ENCODE measurements at places on chromosomes 7 and 10.
A peak's percentile ranks its signal among the peaks of the same experiment; 100 is the strongest.

GRCh38 chr10:124898471-124898870, 43.5 kb upstream of the ZRANB1 start:
- peak; percentile 12 for DNase-seq

- DNase-seq, result peak; percentile 51
Measured at GRCh38 chr10:45354261-45354660, 19.8 kb upstream of the ALOX5 start.

- DNase-seq, result no peak
Measured at GRCh38 chr10:28709001-28709710, 31.8 kb downstream of the BAMBI start.

DNA sequence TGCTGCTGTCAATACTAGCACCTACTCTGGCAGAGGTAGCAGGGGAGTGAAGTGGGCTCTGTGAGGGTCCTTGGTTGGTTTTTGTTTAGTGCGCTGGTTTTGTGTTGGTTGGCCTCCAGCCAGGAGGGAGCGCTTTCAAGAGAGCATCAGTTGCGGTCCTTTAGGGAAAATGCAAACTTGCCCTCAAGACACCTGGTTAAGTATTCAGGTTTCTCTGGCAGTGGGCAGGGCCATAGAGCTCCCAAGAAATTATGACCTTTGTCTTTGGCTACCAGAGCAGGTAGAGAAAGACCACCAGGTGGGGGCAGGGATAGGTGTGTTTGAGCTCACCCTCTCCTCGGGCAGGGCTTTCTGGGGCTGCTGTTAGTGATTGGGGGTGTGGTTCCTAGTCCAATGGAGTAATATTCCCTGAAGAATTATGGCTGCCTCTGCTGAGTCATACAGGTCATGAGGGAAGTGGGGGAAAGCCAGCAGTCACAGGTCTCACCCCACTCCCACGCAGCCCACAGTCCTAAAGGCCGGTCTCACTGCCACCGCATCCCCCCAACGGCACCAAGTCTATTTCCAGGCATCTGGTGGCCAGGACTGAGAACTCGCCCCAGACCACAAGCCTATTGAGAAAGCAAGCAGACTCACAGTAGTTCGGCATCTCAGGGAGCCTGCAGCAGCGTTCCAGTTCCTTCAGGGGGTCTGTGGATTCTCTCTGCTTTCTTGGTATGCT, 280.5 kb downstream of the SFMBT2 start:
- DNase-seq, result no peak

DNA sequence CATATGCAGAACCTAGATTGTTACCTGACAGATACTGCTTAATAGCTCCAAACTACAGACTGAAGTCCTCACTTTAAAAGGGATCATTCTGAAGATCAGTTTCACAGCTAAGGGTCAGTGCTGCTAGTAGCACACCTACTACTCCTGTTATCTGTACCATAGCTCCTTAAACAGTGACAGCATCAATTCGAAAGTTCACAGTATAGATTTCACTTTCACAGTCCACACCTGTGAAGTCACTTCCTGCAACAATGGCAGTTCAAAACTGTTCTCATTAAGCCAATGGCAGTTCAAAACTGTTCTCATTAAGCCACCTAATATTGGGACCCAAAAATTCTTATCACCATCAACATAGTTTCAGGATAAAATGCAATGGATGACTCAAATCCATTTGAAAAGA, 10.7 kb upstream of the FHIP2A start:
- no peak for DNase-seq

DNA sequence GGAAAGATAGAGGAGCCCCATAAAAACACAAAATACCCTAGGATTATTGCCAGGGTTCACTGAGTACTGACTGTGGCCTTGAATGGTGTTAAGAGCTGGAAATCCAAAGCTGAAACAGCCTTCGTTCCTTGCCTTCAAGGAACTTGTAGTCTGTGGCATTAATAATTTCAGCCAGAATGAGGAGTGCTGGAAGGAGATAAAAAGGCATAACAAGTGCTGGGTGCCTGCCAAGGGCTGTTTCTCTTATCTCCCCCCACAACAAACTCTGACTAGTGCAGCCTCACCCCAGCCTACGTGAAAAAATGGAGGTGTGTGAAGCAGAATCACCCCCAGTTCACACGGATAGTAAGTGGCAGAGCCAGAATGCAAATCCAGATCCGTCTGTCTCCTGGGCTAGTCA, 199.1 kb upstream of the LYZL2 start:
- no peak for DNase-seq

DNA sequence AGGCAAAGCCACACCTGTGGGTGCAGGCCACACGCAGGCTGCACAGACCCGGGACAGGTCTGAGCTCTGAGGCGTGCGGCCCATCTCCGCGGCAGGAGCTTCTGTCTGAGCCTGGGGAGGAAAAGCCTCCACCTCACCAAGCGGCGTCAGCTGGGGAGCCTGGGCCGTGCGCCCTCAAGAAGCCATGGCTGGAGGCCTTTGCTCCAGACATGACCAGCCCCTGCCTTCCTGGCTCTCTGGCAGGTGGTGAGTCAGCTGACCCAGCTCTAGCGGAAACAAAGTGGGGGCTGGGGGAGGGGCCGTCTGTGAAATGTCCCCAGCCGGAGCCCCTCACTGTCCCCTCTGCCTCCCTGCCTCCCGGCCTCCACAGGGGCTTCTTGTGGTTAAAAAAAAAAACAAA, 12.5 kb downstream of the GPER1 start:
- no peak for DNase-seq

GRCh38 chr7:130962109-130962508, 228.1 kb upstream of the KLF14 start:
- no peak for DNase-seq

GRCh38 chr10:48940372-48940771, 732 bp upstream of the LRRC18 start:
- no peak for DNase-seq

- no peak for DNase-seq
Measured at GRCh38 chr10:100008708-100009282, 952 bp downstream of the DNMBP start.

DNA sequence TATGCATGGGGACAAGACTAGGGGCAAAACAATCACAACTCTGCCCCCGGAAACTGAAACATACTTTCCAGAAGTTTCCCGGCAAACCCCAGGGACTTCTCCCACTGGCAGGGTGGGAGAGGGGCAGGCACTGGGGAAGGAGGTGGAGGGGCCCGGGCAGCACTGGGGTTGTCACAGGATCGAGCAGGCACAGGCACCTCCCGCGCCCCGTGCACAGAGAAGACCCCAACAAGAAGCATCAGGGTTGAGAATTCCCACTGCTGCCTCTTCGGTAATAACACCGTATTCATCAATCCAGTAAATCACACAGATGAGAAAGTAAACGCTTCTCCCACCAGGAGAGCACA, 490.5 kb downstream of the PTPRN2 start:
- no peak for DNase-seq

DNA sequence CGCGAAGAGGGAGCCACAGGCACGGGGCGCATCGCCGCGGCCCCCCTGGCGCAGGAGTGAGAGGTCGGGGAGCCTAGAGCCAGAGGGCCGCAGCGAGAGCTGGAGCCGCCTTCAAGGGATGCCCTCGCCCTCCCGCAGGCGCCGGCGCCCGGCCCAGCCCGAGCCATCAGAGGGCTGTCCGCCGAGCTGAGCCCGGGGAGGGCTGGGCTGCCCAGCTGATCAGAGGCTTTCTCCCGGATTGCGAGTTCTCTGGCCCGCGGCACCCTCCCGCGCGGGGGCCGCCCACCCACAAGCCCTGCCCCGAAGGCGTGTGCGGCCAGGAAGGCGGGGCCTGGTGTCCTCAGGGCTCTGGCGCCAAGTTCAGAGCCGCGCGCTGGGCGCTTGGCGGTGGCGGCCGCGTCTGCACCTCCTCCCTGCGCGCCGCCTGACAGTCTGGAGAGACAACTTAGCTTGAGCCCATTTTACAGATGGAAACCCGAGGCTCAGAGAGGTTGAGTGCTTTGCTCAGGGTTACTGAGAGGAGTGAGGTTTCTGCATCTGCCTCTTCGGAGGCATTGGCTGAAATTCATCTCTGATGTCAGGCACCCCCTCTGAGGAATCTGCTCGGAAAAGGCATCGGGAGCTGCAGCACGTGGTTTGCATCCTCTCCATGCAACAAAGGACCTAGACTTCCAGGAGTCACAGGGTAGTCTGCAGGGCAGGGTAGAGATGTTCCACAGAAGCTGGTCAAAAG, 3.8 kb upstream of the ANTXRL start:
- peak; percentile 81 for DNase-seq

DNA sequence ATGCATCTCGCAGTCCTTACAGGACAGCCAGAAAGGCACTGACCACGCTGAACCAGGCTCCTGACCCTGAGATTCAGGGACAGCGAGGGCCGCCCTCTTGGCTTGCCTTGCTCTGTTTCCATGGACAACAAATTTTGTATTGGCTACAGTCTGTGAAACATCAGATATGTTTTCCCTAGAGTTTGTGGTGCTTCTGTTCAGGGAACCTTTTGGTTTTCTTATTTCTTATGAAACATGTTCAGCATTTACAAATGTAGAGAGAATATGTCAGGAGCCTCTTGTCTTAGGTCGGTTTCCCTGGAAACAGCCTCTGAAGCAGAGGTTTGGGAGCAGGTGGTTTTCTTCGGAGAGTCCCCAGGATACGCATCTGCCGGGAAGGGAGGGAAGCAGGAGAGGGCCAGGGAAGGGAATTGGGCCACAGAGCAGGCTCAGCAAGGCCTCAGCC, 260.1 kb downstream of the CCDC3 start:
- DNase-seq, result no peak

GRCh38 chr7:64182036-64182790, 24.8 kb upstream of the ZNF735 start:
- DNase-seq, result no peak

- peak; percentile 83 for DNase-seq
Measured at GRCh38 chr7:75957021-75957736, 37.2 kb downstream of the TMEM120A start.

- DNase-seq, result peak; percentile 79
Measured at GRCh38 chr10:79399223-79399831, 46.1 kb downstream of the ZCCHC24 start.

DNA sequence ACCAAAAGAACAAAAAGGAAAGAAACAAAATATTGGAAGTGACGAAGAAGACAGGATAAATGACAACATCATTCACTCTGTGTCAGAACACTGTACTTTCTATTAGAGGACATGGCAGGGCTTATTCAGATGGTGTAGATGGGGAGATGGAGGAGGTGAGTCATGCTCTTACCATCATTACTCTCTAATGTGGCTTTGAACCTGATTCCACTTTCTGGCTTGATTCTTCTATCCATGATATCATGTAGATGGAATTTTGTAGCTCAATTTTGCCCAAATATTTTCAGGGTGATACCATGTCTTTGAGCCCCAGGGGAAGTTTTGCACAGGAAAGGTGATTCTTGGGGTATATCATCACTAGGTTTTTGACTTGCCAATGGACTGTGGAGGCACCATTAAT, 91.7 kb downstream of the CFAP58 start:
- no peak for DNase-seq

DNA sequence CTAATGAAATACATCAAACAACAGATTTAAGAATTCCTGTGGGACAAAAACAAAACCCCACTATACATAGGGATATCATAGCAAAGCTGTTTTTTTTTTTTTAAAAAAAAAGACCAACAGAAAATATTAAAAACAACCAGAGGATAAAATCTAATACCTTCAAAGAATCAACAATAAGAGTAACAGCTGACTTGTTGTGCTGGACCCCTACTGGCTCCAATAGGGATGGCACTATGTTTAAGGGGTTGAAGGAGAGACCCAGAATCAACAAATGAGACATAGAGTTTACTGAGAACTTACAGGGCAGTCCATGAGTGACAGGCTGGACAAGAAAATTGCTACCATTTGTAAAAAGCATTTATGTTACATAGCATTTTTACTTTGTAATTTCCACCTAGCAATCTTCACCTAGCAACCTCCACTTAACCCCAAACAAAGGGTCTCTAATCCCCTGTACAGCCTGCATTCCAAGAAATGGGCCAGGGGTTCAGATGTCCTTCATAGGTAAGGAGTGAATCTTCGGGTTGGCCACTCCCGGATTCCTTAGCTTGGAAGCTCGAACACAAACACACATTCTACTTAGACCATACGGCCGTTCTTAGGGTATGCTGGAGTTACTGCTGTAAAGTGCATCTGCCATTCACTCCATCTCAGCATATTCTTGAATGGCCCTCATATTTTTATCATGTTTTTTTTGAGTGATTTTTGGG, 25.8 kb downstream of the ASZ1 start:
- no peak for DNase-seq

- no peak for DNase-seq
Measured at GRCh38 chr7:30069096-30069867, 41.1 kb downstream of the PLEKHA8 start.

DNA sequence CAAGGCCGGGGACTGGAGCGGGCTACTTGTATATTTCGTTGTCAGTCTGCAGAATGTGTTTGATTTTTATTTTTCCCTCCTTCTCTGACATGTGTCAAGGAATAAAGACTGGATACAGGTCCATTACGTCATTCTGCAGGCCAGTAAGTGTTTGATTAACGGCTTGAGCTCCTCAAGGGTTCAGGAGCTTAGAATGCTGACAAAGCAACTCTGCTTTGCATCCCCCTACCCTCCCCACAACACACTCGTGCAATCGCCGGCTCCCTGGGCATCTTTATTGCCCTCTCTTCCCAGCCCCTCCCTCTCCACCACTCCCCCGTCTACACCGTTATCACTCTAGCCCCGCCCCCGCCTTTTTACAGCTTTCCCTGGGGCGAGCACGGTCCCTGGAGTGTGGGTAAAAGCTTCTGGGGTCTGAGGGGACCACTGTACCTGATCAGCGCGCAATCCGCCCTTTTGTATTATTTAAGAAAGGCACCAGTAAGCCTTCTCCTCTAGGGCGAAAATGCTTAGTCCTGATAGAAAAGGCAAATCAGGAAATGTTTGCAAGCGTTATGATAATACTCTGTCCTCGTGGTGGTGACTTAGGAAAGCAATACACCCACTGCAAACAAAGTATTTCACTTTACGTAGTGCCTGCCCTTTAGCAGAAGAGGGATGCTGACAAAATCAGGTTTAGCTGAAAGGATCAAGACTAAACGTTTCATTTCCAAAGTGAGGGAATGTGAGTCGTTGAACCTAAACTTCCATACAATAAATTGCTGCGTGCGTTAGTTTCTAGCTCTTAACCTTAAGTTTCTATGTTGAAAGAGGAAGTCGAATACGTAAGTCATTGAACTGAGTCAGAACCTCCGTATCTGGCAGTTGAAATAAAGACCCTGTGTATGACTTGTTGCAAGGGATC, 1.4 kb upstream of the CREB5 start:
- DNase-seq, result peak; percentile 23

DNA sequence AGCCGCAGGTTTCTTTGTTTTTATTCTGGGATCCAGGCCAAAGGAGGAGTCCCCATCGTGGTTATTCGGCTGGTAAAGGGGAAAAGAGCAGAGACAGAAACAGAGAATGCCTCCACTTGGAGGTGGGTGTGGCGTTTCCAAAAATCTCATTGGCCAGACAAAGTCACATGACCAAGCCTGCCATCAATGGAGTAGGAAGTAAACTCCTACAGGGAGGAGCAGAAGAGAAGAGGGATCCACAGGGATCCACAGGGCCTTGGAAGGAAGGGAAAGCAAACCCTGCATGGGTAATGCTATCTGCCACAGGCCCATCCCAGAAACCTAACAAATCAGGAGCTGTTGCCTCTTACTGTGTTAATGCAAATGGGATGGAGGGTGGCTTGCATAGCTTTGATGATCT, 425.7 kb upstream of the GALNT17 start:
- DNase-seq, result no peak
